Effector CD4-positive, alpha-beta T cell (primary cell): ENCODE measurements at places on chromosomes 1 and 21.

DNA sequence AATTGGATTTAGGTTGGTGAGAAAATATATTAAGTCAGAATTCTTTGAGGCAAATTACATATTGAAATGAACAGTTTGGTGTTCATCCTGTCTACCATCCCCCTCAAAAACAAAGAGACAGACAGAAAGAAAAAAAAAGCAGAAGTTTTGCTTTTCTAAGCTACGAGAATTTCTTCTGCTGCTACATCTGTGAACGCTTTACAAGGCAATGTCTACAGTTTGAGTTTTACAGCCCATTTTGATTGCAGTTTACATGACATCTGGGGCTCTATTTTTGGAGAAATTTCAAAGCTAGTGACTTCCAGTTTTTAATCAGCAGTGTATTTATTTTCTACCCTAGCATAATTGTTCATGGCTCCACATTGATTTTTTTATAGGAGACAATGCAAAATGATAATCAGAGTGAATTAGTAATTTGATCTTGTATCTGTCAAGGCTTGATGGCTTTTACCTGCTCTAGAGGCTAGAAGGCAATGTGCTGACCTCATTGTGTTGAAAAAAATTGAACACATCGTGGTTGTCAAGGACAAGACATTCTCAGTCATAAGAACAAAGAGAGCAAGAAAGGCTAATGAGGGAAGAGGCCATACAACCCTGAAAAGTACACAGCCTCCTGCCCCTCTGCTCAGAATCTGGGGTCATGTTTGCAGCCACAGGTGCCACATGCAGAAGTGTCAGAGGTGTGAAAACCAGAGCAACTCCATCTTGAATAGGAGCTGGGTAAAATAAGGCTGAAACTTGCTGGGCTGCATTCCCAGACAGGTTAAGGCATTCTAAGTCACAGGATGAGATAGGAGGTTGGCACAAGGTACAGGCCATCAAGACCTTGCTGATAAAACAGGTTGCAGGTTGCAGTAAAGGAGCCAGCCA lies 201.0 kb upstream of the CAMK1G start:
- DNase-seq, result no peak

- no peak for DNase-seq
These were observed 534.0 kb downstream of the KIF26B start for GRCh38 chr1:245688536-245689453.

DNA sequence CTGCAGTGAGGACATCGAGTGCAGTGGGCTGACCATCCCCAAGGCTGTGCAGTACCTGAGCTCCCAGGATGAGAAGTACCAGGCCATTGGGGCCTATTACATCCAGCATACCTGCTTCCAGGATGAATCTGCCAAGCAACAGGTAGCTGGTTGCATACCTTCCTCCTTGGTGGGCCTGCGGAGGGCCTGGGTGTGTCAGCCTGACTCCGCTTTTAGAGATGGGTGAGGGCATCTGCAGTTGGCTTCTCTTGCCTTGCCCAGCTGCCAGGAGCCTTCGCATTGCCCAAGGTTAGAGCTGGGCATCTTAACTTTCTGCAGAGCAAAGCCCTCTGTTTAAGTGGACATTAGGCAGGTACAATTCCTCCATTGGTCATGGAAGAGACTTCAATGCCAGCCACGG lies 33.2 kb downstream of the PKP1 start:
- no peak for DNase-seq

DNA sequence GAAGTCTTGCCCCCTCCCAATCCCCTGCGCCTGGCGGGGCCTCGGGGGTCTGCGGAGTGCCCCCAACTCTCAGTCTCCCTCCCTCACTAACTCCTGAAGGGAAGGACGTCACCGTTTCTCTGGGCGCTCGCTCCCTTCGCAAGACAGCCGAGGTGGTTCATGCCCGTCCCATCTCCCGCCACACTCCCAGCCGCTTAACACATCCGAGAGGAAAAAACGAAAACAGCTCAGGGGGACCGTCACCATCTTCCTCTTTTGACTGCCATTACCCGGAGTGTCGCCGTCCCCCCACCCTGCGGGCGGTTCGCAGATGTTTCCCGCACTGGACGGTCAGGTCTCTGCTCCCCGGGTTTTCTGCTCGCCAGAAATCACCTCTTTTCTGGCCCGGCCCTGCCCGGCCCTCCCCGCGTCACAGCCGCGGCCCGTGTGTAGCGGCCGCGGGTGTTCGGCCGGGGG lies 532 bp downstream of the ERO1B start:
- DNase-seq, result peak; percentile 8

- no peak for DNase-seq
These were observed 60.8 kb upstream of the WLS start for GRCh38 chr1:68293122-68293521.

GRCh38 chr1:54723985-54724384 lies 8.3 kb downstream of the TTC4 start:
- DNase-seq, result no peak

- no peak for DNase-seq
These were observed 121.8 kb downstream of the HMGB4 start for GRCh38 chr1:33985656-33986055.

DNA sequence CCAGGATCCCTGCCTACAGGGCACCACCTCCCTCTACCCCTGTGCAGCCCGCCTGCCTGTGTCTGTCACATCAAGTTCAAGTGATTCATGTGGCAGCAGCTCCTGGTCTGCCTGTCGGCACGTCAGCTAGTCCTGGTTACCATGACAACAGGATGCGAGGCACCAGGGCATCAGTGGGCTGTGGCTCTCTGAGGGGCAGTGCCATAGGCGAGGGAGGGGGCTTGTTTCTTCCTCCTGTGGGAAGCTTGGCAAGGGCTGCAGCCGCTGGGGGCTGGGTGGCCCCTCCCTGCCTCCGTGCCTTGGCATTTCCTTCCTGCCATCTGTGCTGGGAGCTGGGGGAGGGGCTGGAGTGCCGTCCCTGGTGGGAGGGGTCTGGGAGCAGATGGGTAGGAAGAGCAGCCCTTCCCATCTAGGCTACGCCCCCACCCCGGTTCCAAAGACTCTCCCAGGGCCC lies 43.1 kb downstream of the FOXO6 start:
- no peak for DNase-seq

DNA sequence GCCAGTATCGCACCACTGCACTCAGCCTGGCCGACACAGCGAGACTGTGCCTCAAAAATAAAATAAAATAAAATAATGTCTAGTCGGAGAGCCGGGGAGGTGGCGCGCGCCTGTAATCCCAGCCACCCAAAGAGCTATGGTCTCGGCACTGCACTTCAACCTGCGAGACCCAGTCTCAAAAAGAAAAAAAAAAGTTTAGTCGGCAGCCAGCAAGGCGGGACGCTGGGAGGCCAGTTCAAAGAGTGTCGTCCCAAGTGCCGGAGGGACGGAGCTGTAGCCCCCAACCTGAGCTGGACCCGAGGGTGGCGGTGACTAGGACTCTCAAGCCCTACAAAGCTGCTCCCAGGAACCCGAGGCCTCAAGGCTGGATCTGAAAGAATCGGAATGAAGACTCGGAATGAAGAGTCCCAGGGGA lies 632 bp upstream of the FALEC start:
- no peak for DNase-seq
